Activated gamma-delta T cell treated with anti-CD3 and anti-CD28 coated beads, Interleukin-2, amount 50 U/mL, for 16 hours (primary cell): ENCODE measurements at places on chromosomes 4 and X.

- no peak for DNase-seq
These were observed 1831.4 kb downstream of the ARAP2 start for GRCh38 chr4:34412911-34413310.

DNA sequence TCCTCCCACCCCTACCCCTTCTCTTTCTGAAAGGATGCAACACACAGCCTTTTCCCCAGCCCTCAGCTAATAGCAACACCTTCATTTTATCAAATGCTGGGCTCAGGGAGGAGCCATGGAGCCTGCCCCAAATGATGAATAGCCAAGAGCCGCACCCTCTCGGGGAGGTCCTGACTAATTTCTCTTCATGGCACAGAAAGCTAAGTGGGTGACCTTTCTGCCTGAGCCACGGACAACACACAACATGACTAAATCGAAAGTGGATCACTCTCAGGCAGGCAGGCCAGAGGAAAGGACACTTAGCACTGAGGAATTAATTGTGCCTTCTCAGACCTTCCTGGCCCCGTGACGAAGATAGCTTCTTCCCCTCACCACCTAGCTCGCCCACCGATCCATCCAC, 165.1 kb upstream of the RAI2 start:
- no peak for DNase-seq

- no peak for DNase-seq
These were observed 159.8 kb downstream of the OR13H1 start for GRCh38 chrX:131703646-131704045.

DNA sequence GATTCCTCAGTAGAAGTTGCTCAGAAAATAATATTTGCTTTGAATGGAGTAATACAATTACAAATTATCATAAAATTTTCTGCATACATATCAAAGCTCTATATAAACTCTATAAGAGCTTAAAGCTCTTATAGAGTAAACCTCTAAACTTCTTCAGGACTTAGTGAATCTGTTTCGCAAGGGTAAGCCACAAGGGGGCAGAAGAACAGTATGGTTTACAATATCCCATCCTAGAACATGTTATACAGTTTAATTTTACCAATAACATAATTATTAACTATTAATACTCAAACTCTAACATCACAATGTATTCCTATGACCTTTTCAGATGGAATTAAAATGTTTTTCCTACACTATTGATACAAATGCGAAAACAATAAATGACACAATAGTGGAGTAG, 33.8 kb upstream of the SPANXN1 start:
- no peak for DNase-seq

- DNase-seq = no peak
These were observed 112.9 kb upstream of the NOCT start for GRCh38 chr4:138902705-138903104.

- no peak for DNase-seq
These were observed 303.7 kb upstream of the MAGEB2 start for GRCh38 chrX:29911673-29912072.

- no peak for DNase-seq
These were observed 227.4 kb downstream of the HS3ST1 start for GRCh38 chr4:11201256-11201655.

DNA sequence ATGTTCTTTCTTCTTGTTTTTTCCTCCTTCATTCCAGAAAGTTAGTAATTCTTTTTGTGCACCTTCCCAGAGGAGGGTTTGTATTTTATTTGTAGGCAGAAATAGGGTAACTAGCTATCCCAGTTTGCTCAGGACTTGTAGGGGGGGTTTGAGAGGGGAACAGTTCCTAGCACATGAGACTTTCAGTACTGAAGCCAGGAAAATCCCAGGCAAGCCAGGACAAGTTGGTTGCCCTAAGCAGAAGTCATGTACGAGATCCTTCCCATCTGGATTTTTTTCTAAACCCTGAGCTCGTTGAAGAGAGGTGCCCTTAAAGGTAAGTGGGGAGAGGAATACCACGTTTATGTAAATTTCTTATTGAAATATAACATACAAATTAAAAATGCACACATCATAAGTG, 15.6 kb upstream of the TAB3 start:
- DNase-seq = no peak

DNA sequence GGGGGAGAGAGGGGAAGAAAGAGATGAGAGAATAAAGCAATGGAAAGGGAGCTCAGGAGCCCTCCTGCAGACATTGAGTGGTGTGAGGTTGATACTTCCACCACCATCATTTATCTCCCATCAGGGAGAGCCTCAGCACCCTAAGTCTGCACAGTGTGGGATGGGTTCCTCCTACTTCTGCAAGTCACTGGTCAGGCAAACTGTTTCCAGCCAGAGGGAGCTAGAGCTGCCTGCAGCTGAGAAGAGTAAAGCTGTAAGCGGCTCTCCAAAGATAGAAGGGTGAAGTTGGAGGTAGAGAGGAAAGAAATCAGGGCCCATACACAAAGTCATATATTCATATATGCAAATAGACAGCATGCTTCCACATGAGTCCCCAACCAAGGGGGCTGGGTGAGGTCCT, 21.9 kb upstream of the ZNF81 start:
- DNase-seq = no peak

GRCh38 chr4:78070731-78071282, 13.7 kb downstream of the FRAS1 start:
- DNase-seq = no peak

GRCh38 chr4:7351014-7351413, 83.7 kb downstream of the PSAPL1 start:
- DNase-seq = no peak

DNA sequence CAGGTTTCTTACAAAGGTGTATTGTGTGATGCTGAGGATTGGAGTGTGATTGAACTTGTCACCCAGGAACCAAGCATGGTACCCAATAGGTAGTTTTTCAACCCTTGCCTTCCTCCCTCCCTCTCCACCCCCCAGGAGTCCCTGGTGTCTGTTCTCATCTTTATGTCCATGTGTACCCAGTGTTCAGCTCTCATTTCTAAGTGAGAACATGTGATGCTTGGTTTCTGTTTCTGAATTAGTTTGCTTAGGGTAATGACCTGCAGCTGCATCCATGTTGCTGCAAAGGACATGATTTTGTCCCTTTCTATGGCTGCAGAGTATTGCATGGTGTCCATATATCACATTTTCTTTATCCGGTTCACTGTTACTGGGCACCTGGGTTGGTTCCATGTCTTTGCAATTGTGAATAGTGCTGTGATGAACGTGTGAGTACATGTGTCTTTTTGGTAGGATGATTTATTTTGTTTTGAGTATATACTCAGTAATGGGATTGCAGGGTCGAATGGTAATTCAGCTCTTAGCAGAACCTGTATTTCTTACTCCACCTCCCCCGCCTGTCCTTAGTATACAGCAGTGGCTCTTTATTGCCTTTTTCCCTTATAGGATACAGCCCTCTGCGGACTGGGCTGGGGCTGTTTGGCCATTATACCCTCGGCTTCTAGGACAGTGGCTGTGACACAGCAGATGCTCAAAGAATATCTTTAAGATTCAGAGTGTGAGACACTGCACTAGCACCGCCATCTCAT, 145.4 kb downstream of the PTTG2 start:
- DNase-seq = no peak

GRCh38 chrX:102934624-102935023, 2.4 kb upstream of the RAB40AL start:
- DNase-seq = no peak

- DNase-seq = no peak
These were observed 10.8 kb downstream of the TMEM187 start for GRCh38 chrX:153983321-153983801.

- no peak for DNase-seq
These were observed 113.4 kb downstream of the ZNF827 start for GRCh38 chr4:145825255-145825654.

GRCh38 chrX:11555759-11556158, 110.0 kb downstream of the ARHGAP6 start:
- no peak for DNase-seq

GRCh38 chr4:52377563-52377962, 281.5 kb downstream of the USP46 start:
- no peak for DNase-seq

- no peak for DNase-seq
These were observed 1961.5 kb upstream of the TENM3 start for GRCh38 chr4:180281724-180282123.

- DNase-seq = no peak
These were observed 66.0 kb downstream of the AASDH start for GRCh38 chr4:56321251-56321650.

- DNase-seq = no peak
These were observed 45.0 kb downstream of the TET2 start for GRCh38 chr4:105191621-105192210.

DNA sequence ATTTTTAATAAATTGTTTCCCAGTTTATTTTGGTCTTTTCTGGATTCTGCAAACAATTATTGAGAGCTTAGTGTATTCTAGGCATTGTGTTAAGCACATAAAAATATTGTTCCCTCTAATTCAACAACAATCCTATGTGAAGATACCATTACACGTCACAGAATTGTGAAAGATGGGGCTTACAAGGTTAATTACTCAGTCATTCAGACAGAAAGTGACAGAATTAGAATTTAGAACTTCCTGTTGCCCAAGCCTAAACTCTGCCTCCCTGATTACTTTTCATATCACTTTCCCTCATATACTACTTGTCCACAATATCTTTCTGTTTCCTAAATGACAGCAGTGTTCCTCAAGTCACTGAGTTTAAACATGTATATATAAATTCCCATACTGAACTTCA, 186.7 kb upstream of the VEGFC start:
- DNase-seq = no peak

DNA sequence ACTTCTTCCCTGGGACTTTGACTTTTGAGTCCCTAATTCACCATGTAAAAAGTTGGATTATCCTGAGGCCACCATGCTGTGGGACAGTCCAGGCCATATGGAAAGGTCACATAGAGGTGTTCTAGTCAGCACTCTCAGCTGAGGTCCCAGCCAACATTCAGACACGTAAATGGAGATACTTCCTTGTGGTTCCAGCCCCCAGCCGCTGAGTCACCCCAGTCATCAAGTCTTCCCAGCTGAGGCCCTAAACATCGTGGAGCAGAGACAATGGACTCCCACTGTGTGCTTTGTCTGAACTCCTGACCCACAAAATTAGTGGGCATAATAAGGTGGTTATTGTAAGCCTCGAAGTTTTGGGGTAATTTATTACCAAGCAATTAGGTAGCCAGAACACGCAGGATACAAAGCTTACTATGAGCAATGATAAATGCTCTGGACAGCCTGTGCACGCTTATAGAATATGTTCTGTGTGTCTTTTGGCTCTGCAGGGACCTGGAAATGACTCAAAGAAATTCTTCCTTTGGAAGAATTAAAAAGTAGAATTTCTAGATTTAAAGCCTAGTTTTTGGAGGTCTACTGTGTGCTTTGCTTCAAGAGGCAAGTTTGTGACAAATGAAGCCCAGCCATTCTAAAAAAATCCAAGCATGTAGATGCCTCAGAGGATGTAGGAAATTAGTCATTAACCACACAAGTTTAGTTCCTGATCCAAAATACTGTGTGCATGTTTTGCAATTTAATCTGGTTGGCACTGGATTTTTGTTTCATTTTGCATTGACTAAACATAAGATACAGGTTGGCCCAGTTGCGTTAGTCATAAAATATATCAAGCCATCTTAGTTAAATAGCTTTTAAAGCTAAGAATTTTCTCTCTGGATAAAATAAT, 33.2 kb upstream of the SLC9A7 start:
- no peak for DNase-seq

- no peak for DNase-seq
These were observed 20.0 kb downstream of the TMEM154 start for GRCh38 chr4:152659806-152660205.

GRCh38 chr4:83876047-83876446, 340.1 kb downstream of the GPAT3 start:
- DNase-seq = no peak

DNA sequence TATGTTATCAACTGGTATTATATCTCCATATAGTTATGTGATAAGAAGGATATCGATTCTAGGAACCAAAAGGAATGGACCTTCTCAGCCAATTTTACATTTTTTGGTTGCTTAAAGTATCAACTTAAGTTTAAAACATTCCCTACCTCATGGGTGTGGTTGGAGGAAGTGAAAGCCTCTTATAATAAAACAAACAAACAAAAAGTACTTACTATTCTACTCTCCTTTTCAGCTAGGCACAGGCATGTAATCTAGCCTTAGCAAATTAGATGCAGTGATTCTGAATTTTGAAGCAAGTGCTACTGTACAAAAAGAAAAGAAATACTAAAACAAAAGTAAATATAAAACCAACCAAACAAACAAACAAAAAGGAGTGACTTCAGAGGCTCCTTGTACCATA, 485.4 kb downstream of the C4orf33 start:
- no peak for DNase-seq

- no peak for DNase-seq
These were observed 27.5 kb upstream of the MXD4 start for GRCh38 chr4:2289311-2289954.

DNA sequence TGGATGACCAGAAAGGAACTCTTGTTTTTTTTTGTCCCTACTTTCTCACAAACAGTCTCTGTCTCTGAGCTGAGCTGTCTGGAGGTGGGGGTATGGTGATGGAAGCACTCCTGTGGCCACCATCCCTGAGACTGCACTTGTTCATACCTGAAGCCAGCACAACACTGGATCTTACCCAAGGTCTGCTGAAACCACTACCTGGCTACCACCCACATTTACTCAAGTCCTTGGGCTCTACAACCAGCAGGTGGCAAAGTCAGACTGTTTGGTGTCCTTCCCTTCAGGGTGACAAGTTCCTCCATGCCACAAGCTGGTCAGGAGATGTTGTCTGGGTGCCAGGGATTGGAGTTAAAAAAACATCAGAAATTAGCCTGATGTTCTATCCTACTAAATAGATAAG, 89.7 kb downstream of the NEXMIF start:
- DNase-seq = no peak

DNA sequence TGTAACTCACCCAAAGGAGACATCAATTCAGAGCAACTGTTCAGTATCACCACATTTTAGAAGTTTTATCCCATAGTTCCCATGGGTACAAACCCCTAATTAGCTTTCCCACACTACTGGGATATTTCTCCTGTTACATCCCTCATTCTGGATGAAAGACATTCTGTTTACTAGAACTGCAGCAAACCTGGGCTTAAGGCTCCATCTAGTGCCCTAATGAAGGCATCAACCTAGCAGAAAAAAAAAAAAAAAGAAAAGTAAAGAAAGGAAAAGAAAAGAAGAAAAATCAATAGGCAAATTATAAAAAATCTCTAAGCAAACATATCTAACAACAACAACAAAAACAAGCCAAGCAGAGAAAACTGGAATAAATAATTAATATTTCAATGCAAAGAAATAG, 133.7 kb upstream of the CPXCR1 start:
- DNase-seq = no peak

GRCh38 chrX:103437147-103437873, 61.0 kb downstream of the BEX3 start:
- no peak for DNase-seq

- DNase-seq = no peak
These were observed 1.1 kb upstream of the NSG1 start for GRCh38 chr4:4385729-4386295.
